ENCODE measurements at places on chromosomes 12 and 14. TPM values are rescaled to one million over a fixed set of nuclear protein-coding genes. Genes with fewer than 3 reads are reported as not detected.

Gene SNAPC1
- 11.6 TPM for total RNA-seq

Gene CCDC38
- total RNA-seq, result not detected

Gene ACSS3
- total RNA-seq, result 18.3 TPM

Gene CACNB3
- total RNA-seq, result 3.2 TPM

Gene TAS2R9
- not detected for total RNA-seq

Gene TAS2R8
- total RNA-seq, result not detected

Gene DYRK2
- 32.4 TPM for total RNA-seq

Gene NINJ2
- total RNA-seq, result 2.6 TPM

Gene USP44
- 142 TPM for total RNA-seq

- DNase-seq, result no peak
These were observed 8.2 kb upstream of the MIS18BP1 start for GRCh38 chr14:45261209-45261608.

- no peak for DNase-seq
These were observed 207.2 kb upstream of the BCL2L14 start for GRCh38 chr12:11863478-11863906.

- no peak for DNase-seq
These were observed 66.2 kb upstream of the GPR68 start for GRCh38 chr14:91310606-91311283.

DNA sequence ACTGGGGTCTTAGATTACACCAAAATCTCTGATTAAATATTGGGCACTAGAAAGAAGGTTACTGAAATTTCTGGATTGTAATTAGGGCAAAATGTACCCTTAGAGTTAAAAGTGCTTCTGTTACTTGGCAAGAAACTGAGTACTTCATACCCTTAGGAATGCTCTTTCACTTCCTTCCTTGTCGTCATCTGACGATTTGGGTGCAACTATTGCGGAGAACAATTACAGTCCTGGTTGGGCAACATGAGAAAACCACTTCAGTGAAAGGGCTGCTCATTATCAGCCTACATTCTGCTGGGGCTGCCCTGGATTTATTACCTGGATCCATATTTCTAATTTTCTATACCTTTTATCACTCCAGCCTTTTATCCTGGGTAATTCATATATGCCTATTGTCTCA, 348.5 kb upstream of the MDGA2 start:
- DNase-seq, result no peak

DNA sequence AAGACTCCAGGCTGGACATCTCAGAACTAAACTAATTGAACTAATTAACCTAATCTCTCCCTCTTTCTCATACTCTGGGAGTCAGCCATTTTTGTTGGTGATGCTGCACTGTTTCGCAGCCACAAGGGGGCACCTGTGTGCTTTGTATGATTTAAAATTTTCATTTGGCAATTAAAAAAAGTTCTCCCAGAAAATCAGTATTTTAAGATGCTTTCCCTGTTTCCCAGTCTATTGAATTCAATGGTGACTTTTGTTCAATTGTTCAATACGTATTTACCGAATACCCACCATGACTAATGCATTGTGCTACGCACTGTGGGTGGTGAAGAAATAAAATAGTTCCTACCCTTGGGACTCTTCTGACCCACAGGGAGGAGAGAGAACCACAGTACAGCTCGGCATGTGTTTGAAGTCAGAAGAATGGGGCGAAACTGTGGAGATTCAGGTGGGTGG, 63.7 kb downstream of the ZNF664 start:
- DNase-seq, result peak; percentile 74

- DNase-seq, result no peak
These were observed 344.0 kb upstream of the PRICKLE1 start for GRCh38 chr12:42933461-42934081.

- DNase-seq, result no peak
These were observed 12.7 kb downstream of the BDKRB1 start for GRCh38 chr14:96268431-96269358.

- no peak for DNase-seq
These were observed 7.9 kb upstream of the ITFG2 start for GRCh38 chr12:2804393-2805142.

Measured in H7 (cell line).